ENCODE measurements at places on chromosomes 3 and 15. TPM values are rescaled to one million over a fixed set of nuclear protein-coding genes. Genes with fewer than 3 reads are reported as not detected.

- peak overlapping the region; percentile 93 for H3K27ac ChIP-seq
- H3K27me3 ChIP-seq: no peaks in the 10 kb centered on the region
- H3K4me1 ChIP-seq: peaks cover 65% of the 10 kb centered on the region
Measured at GRCh38 chr3:18556503-18557135, 131.5 kb upstream of the SATB1 start.

DNA sequence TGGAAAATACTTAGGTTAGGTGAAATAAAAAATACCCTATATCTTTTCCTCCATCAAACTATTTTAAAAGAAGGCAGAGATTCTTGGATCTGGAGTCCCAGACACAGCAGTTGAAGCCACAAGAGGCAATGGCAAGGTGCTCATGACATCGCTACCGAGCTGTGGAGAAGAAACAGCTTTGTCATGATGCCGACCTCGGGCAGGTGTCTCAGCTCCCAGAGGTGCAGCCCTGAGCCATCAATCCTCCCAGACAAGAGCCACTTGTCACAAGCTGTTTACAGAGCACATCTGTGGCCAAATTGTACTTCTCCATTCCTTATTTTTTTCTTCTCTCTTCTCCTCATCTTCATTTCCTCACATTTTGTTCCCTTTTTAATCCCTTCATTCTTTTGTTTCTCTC is 50.8 kb downstream of the GPR176 start:
- no peak for DNase-seq
- peaks cover 7% of the 10 kb centered on the region for H3K4me1 ChIP-seq
- peaks cover 17% of the 10 kb centered on the region for H3K27me3 ChIP-seq
- H3K36me3 ChIP-seq: no peaks in the 10 kb centered on the region

- H3K4me1 ChIP-seq: peaks cover 51% of the 10 kb centered on the region
- peaks cover 53% of the 10 kb centered on the region for H3K36me3 ChIP-seq
- peak overlapping the region; percentile 99 for H3K27ac ChIP-seq
- peak overlapping the region; percentile 97 for H3K4me3 ChIP-seq
- DNase-seq: peak; percentile 58
- no peaks in the 10 kb centered on the region for H3K27me3 ChIP-seq
Measured at GRCh38 chr3:196499807-196500524, 3.6 kb downstream of the RNF168 start.

DNA sequence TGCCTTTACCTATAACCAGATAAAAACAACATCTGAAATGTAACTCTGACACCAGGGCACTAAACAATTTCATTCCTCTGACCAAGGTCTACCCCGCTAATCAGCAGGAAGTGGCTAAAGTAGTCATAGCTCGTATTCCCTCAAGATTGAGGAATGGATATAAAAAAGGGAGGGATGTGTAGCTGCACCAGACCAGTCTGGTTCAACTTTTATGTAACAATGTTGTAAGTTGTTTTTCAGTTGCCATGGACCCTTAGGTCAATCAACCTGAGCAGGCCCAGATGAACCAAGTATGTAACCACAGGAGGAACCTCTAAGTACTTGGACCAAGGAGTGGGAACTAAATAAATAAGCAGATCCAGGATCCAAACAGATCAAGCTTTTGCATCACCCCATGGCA is 28.4 kb upstream of the IFT57 start:
- H3K4me1 ChIP-seq: peaks cover 8% of the 10 kb centered on the region
- no peaks in the 10 kb centered on the region for H3K27me3 ChIP-seq
- H3K4me3 ChIP-seq: no peak overlapping the region
- no peak for DNase-seq
- H3K27ac ChIP-seq: no peak overlapping the region

GRCh38 chr3:15528854-15529537 is 7.5 kb upstream of the COLQ start:
- no peak overlapping the region for H3K4me3 ChIP-seq
- peaks cover 20% of the 10 kb centered on the region for H3K4me1 ChIP-seq
- no peaks in the 10 kb centered on the region for H3K27me3 ChIP-seq
- no peaks in the 10 kb centered on the region for H3K36me3 ChIP-seq

The CLDN11 gene
- total RNA-seq: not detected

The IL5RA gene
- 0.15 TPM for total RNA-seq

The C3orf70 gene
- not detected for total RNA-seq

The TM6SF1 gene
- total RNA-seq: 1.9 TPM
